ENCODE measurements at places on chromosomes 4 and X.

DNA sequence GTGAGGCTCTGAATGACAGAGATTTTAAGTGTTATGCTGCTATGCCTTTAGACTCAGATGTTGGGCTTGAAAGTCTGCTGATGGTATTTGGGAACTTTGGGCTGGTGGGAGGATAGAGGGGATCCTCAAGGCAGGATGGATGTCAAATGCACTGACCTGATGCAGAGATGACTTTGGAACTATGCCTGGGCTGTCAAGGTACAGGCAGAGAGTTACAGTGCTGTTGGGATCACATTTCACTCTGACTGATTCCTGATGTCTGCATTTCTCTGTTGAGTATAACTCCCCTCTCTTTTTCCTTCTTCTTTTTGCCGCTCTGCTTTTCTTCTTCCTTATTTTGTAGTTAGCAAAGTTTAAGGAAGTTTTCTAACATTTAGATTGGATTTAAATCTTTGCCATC lies 271.8 kb upstream of the ARX start:
- DNase-seq, result no peak
- no peaks in the 10 kb centered on the region for H3K36me3 ChIP-seq
- no peaks in the 10 kb centered on the region for H3K4me1 ChIP-seq
- H3K27ac ChIP-seq, result no peak overlapping the region
- H3K4me3 ChIP-seq, result no peak overlapping the region

DNA sequence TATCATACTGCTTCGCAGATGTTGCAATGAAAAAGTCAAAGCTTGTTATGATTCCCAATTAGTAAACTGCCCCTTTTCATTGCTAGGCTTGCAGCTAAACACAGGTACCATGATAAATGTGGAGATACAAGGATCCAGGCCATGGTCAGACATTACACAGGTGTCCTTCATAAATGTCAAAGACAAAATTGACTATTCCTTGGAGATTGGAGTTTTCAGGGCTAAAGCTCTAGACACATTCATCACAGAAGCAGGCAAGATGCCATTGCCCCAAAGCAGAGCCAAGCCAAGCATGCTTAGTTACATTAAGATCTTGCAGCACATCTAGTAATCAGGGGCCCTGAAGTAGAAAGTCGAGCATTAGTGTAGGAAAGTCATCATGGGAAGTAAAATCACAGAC lies 111.3 kb upstream of the INTU start:
- no peak for DNase-seq
- H3K4me1 ChIP-seq, result no peaks in the 10 kb centered on the region
- no peaks in the 10 kb centered on the region for H3K36me3 ChIP-seq
- H3K4me3 ChIP-seq, result no peak overlapping the region
- no peaks in the 10 kb centered on the region for H3K27me3 ChIP-seq

DNA sequence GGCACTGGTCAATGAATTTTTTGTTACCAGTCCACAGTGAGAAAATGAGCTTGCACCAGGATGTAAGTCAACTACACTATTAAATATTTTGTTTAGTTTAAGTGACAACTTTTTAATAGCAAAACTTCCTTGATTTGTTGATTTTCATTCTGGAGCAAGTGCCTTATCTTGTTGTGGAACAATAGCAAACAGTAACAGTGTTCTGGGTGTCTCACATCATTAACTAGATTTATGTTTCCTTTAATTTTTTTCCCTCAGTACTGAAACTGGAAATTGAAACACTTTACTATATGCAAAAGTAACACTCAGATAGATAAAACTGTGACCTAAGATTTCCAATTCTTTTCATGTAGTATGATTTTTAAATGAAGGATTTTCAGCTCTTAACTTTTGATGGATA lies 80.1 kb downstream of the GALNT7 start:
- no peaks in the 10 kb centered on the region for H3K4me1 ChIP-seq
- no peak for DNase-seq
- no peak overlapping the region for H3K27ac ChIP-seq
- H3K36me3 ChIP-seq, result no peaks in the 10 kb centered on the region
- H3K4me3 ChIP-seq, result no peak overlapping the region
- H3K27me3 ChIP-seq, result no peaks in the 10 kb centered on the region

DNA sequence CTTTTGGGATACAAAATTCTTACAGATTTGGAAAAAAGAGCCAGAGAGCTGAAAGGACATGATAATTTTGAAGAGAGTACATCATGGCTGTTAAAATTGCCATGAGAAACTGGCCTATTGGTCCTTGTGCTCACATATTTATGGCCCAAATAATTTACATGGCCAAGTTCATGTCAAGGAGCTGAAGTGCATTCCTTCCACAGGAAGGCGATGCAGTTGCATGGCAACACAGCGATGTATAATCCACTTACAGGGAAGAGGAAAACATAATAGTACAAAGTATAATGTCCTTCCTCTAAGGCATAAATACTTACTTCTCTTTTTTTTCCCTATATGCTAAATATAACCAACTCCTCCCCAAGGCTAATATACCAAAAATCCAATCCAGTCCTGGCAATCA lies 914.5 kb upstream of the AGA start:
- no peak for DNase-seq
- H3K36me3 ChIP-seq, result no peaks in the 10 kb centered on the region
- H3K4me1 ChIP-seq, result no peaks in the 10 kb centered on the region
- no peak overlapping the region for H3K27ac ChIP-seq
